ENCODE measurements at places on chromosomes 6 and 20.
A peak's percentile ranks its signal among the peaks of the same experiment; 100 is the strongest.

DNA sequence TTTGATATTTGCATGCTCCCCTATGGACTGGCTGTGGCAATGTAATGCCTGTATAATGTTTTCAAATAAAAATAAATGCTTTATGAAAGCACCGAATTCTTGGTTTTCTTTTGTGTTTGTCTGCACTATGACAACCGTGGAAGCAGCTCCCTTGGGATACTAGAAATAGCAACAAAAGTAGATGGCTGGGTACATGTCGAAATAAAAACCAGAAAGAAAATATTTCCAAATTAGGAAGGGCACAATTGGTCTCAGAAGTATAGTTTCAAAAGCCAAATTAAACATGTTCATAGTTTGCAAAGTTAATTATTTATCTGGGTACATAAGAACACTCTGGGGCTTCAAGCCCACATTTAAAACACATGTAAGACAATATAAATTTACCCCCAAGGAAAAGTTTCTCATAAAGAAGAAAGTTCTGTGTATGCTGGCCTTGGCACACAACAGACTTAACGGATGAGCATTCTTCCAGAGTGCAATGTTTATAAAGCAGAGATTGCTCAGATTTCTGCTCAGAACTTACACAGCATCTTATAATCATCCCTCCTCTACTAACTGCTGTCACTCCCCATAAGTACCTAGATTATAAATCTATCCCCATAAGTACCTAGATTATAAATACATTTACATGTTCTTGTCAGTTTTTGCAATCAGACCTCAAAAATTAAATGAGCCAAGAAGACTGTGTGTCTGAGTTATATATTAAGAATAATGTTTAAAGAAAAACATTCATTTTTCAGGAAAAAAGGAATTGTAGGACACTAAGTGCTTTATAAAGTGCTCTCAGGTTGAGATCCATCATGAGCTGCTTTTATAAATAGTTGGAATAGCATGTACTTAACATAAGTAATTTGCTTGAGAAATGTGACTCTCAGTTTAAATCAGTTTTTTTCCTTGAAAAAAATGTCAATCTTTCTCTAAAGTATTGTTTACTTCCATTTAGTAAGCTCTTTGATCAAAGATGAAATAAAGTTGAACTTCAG is 230.2 kb upstream of the PLN start:
- DNase-seq, result no peak

- DNase-seq, result peak; percentile 7
Observed at GRCh38 chr6:109165392-109165974, 70.2 kb downstream of the CEP57L1 start.

DNA sequence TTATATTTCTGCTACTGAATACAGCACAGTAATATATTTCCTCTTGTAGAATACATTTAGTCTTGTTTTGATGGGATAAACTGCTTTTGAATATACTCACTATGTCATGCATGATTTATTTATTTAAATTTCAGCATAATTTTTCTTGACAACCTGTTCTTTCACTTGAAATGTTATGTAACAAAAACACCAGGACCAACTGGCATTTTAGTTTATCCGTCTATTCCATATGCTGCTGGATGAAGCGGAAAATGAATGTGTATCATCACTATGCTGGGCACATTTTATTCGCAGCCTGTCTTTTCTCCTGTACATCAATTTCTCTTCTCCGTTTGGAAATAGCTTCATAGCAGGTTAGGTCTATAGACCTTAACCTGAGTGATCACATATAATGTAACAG is 206.8 kb upstream of the PLCB4 start:
- DNase-seq, result no peak

DNA sequence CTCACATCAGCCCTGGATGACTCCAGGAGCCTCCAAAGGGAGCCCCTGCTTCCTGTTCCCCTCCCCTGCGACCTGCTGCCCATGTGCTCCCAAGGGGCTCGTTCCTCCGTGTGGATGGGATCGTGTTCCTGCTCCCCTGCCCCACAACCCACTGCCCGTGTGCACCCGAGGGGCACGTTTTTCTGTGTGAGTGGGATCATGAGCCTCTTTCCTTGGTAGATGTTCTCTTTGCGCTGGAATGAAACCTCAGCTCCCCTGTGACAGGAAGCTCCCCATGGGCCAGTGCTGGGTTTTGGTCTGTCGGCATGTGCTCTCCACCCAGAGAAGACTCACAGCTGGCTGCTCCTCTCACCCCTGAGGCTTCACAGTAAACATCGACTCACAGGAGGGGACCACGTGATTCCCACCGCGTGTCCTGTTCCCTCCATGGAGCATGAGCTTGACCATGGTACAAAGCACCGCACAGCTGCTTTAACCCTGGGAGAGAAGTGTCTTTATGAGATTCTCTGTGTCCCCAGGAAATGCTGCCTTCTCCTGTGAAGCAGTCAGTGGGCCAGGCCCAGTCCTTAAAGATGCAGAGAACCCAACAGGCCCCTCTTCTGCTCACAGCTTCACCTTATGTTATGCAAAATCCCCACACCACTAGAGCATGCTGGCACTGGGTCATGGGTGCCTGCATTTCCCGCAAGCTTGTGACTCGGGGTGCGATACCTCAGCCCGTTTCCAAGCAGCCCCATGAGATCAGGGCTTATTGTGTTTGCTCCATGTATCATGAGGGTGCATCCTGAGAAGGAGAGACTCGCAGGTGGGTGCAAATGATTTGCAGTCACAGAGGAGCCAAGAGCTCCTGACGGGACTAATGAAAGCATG is 215.1 kb downstream of the ERMARD start:
- peak; percentile 59 for DNase-seq

GRCh38 chr6:134599079-134599478 is 281.2 kb upstream of the SGK1 start:
- no peak for DNase-seq

- DNase-seq, result peak; percentile 1
Observed at GRCh38 chr20:41175201-41175651, 37.9 kb downstream of the PLCG1 start.

DNA sequence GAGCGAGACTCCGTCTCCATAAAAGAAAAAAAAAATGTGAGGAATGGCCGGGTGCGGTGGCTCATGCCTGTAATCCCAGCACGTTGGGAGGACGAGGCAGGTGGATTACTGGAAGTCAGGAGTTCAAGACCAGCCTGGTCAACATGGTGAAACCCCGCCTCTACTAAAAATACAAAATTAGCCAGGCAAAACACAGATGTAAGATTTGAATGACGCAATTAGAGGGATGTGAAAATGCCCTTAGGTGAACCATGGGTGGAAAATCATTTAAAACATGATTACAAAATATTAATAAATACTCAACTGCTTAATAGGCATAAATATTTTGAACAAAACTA is 20.9 kb downstream of the COL9A3 start:
- no peak for DNase-seq

GRCh38 chr20:60327971-60328660 is 369.9 kb downstream of the CDH26 start:
- DNase-seq, result no peak

- DNase-seq, result no peak
Observed at GRCh38 chr6:4125933-4126864, 9.2 kb downstream of the ECI2 start.
